ENCODE measurements at places on chromosomes 4 and X.
A peak's percentile ranks its signal among the peaks of the same experiment; 100 is the strongest.

DNA sequence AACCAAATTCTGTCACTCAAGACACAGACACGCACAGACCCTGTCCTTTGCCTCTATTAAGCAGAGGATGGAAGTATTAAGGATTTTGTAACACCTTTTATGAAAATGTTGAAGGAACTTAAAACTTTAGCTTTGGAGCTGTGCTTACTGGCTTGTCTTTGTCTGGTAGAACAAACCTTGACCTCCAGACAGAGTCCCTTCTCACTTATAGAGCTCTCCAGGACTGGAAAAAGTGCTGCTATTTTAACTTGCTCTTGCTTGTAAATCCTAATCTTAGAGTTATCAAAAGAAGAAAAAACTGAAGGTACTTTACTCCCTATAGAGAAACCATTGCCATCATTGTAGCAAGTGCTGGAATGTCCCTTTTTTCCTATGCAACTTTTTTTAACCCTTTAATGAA is 215.7 kb downstream of the GC start:
- no peak for DNase-seq

DNA sequence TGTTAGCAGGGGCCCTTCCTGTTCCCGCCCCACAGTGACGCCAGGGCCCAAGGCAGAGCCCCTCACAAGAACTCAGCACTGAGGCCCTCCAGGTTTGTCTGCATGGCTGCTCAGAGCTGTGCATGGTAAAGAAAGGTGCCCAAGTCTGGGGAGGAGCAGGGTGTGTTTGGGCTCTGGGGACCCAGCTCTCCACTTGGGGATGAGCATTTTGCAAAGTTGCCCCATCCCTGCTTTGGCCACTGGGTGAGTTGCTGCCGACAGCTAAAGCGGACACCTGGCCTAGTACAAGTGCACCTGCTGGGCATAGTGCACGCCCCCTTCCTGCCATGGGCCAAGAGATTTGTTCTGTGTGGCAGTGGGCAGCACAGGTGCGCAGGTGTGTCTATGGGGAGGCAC is 2.0 kb upstream of the MXD4 start:
- DNase-seq, result no peak

GRCh38 chrX:140762061-140762460 is 52.5 kb downstream of the LINC00632 start:
- no peak for DNase-seq

GRCh38 chr4:133759428-133759827 is 442.2 kb downstream of the PABPC4L start:
- no peak for DNase-seq

GRCh38 chr4:94927696-94928095 is 169.9 kb downstream of the BMPR1B start:
- DNase-seq, result no peak

DNA sequence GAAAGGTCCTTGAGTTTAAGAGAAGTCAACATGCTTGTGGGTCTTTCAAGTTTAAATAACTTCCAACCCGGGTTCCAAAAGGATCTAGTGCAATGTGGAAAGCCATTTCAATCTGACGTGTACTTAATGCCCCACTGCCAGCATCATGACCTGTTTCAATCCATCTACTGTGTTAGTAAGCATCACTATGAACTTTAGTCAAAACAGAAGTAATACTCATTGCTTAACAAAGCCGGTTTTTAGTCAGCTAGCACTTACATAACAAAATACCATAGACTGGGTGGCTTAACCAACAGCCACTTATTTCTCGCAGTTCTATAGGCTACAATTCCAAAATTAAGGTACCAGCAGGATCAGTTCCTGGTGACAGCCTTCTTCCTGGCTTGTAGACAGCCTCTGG is 677.5 kb downstream of the DMD start:
- no peak for DNase-seq

DNA sequence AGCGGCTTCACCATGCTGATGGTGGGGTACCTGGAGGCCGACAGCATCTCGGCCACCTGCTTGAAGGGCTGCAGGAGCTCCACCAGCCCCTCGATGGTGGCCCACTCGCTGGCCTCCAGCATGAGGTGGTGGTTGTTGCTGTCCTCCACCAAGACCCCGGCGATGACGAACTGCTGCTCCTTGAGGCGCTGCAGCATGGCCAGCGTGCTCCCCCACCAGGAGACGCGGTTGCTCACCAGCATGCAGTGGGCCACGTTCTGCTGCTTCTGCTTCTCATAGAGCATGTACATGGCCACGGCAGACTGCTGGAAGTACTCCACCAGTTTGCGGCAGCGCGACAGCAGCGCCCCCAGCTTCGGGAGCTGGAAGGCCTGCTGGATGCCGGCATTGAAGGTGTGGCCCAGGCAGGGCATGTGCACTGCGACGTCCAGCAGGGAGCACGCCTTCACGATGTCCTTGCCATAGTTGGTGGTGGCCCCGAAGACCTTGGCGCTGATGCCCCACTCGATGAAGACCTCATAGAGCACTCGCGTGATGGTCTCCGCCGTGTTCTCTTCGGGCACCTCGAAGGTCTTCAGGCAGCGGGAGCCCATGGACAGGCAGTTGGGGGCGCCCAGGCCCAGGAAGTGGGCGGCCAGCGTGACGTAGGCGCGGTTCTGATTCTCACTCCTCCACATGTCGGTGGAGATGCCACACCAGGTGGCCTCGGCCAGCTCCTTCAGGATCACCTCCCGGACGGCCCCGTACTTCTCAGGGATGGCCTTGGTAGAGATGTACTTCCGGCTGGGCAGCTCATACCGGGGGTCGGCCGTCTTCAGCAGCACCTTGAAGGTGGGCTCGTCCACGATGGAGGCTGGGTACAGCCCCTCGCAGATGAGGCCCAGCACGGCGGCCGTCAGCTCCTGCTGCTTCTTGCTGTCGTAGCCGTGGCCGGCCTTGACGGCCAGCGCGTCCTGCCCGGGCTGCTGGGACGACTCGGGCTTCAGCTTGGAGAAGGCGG is 11.0 kb downstream of the DHRSX start:
- no peak for DNase-seq

- no peak for DNase-seq
These were observed 55.1 kb downstream of the GPR82 start for GRCh38 chrX:41779030-41779564.

DNA sequence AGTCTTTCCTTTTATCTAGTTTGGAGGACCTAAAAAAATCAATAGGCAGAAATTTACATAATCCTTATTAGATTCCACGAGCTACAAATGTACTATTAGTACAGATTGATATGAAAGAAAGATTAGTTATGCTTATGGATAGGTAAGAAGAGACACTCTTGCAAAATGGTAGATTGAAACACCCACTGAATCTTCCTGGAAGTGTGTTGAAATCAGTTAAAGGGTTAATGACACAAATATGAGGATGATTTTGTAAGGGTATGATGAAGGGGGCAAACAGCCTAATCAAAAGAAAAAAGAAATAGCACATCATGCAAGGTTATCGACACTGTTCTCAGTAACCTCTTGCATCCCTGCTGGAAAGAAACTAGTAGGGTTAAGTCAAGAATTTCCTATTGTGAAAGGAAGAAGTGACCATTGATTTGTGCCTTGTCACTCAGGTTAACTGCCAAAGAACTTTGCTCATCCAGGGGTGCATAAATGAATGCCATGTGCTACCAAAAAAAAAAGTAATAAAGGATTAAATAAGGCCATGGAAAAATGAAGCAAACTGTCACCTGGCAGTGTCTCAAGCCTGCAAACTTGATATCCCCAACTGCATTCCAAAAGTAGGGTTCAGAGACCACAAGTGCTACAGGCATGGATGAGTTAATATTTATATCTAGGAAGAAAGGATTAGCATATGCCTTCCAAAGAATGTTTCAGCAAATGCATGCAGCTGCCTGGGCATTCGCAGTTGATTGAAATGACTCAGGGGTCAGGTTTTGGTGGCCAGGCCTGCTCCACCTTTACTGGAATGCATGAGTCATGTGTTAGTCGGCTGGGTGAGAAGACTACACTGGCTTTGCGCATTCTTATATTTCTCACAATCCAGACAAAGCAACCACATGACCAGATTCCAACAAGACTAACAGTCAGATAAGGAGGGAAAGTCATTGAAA is 78.3 kb upstream of the ATXN3L start:
- DNase-seq, result peak; percentile 15

- DNase-seq, result no peak
These were observed 29.9 kb upstream of the GPC4 start for GRCh38 chrX:133444952-133445831.

DNA sequence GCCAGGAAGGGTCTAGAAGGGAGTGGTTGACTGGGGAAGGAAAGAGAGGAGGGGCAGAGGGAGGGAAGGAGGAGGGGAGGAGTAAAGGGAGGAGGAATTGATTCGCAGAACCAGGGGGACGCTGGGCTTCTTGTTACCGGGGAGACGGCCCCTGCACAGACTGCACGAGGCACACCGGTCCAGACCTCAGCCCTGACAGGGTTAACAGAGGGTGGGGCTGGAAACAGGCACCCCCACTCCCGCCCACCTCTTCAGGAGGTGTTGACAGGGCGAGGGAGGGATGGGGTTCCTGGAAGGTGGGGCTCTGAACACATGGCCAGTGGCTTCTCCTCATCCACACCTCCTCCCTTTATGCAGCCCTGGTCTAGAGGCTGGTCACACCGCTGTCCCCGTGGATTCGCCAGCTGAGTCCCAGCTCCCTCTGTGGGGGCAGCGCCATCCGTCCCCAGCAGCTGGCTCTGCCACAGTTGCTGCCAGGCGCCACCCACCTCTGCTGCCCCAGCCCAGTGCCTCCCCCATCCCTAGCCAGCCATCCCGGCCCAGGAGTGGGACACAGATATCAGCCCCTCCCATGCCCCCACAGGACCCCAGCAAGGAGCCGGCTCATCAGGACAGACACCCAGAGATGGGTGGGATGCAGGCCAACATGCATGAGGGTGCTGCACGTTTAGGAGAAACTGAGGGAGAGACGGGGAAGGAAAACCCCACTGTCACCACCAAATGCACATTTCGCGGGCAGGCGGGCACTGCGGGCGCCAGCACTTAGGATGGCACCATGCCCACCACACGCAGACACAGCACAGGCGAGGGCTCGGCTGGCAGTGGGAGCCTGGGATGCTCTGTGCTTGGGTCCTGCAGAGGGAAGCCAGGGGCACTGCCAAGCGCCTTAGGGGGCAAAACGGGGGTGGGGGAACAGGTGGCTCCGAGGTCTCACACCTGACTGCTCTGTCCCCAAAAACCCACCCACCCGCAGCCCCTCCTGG is 87.6 kb downstream of the ABLIM2 start:
- DNase-seq, result no peak

- DNase-seq, result no peak
These were observed 64.9 kb upstream of the NPY2R start for GRCh38 chr4:155143512-155143911.

GRCh38 chr4:8874896-8875680 is 3.4 kb upstream of the HMX1 start:
- DNase-seq, result no peak

DNA sequence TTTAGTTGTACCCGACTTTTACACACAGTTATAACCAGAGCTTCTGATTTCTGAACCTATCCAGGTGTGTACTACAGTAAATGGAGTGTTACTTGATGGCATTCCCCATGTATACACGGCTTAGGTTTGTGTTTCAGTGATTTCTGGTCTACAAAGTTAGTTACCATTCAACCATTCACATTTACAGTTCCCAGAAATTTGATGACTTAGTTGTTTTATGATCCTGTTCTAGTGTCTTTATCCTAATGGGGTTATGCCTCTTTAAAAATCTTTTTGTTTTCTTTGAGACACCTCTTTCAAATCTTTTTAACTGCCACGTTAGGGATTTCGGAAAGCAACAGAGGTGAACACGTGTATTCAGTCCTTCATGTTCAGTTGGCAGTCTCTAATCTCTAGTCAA is 23.4 kb downstream of the CPEB2 start:
- DNase-seq, result no peak

DNA sequence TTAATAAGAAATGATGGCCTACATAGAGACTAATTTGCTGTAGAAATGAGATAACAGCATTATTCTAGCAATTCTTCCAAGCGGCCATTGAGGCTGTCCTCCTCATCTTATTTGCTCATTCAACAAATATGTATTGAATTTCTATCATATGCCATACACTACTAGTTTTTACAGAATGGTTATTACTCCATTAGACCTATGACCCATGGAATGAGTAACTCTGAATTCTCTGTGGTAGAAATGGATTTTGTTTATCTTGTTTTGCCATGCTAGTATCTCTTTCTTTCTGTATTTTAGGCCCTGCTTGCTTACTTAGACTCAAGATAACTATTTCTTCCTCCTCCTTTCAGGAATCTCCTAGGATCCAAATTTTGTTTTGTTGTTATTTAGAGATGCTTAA is 103.5 kb downstream of the RPA4 start:
- no peak for DNase-seq

GRCh38 chrX:40147971-40148370 is 50.2 kb upstream of the BCOR start:
- DNase-seq, result no peak

DNA sequence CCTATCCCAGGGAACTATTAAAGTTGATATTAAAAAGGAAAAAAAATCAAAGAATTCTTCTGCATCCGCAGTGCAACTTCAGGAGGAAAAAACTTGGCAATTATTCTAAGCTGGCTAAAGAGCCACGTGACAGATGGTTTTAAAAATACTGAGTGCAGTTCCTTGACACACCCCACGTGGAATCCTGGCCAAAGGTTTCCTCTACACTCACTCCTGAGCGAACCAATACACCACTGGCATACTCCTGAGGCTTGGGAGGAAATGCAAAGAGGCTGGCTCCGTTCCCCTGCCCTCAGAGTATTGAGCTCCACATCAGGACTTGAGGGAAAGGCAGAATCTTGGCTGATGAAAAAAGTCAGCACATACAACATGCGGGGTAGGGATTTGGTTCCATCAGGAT is 133.8 kb upstream of the ATP6AP2 start:
- DNase-seq, result no peak

DNA sequence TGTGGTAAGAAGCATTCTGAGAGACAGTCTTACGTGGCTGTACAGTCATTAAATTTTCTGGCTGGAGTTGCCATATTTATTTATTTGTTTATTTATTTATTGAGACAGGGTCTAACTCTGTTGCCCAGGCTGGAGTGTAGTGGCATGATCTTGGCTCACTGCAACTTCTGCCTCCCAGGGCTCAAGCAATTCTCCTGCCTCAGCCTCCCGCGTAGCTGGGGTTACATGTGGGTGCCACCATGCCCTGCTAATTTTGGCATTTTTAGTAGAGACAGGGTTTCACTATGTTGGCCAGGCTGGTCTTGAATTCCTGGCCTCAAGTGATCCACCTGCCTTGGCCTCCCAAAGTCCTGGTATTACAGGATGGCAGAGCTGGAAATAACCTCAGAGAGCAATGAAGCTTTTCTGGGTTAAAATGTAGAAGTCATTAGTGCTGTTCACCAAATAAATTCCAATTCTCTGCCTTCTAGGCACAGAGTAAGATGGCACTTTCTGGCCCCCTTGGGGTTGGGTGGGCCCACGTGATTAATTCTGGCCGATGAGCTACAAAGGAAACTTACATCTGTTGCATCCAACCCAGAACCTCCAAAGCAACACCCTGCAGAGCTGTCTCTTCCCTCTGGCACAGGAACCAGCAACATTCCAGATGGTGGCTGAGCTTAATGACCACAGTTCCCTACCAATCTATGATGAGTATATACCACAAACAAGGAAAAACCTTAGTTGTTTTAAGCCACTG is 4.5 kb downstream of the MRFAP1 start:
- no peak for DNase-seq

- no peak for DNase-seq
These were observed 30.2 kb upstream of the TMEM184C start for GRCh38 chr4:147587041-147587440.

- no peak for DNase-seq
These were observed 70.7 kb downstream of the ANKRD50 start for GRCh38 chr4:124641715-124642381.

Measured in iPS DF 19.7 (cell line).